Activated CD4-positive, CD25-positive, alpha-beta regulatory T cell (primary cell): ENCODE measurements at places on chromosomes 4 and X.

DNA sequence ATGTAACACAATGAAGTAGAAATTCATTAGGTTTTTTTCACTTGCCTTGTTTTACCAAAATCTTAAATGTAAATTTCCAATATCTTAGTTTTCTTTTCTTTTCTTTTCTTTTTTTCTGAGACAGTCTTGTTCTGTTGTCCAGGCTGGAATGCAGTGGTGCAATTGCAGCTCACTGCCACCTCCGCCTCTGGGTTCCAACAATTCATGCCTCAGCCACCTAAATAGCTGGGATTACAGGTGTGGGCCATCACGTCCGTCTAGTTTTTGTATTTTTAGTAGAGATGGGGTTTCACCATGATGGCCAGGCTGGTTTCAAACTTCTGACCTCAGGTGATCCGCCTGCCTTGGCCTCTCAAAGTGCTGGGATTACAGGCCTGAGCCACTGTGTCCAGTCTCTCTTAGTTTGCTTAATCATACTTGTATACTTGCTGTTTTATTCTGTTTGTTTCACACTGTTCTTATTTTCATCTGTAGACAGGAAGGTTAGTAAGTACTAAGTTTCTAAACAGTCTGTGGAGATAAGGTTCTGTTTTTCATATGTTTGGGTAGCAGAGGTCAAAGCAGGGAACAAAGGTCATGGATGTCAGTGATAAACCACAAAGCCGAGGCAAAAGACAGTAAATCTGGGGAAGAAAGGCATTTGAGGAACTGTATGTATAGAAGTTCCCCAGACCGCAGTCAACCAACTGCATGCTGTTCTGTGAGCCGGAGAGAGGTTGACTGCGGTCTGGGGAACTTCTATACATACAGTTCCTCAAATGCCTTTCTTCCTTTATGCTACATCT, 129.1 kb downstream of the CBR4 start:
- DNase-seq: no peak

- DNase-seq: no peak
Observed at GRCh38 chr4:115159141-115159540, 45.7 kb upstream of the NDST4 start.

DNA sequence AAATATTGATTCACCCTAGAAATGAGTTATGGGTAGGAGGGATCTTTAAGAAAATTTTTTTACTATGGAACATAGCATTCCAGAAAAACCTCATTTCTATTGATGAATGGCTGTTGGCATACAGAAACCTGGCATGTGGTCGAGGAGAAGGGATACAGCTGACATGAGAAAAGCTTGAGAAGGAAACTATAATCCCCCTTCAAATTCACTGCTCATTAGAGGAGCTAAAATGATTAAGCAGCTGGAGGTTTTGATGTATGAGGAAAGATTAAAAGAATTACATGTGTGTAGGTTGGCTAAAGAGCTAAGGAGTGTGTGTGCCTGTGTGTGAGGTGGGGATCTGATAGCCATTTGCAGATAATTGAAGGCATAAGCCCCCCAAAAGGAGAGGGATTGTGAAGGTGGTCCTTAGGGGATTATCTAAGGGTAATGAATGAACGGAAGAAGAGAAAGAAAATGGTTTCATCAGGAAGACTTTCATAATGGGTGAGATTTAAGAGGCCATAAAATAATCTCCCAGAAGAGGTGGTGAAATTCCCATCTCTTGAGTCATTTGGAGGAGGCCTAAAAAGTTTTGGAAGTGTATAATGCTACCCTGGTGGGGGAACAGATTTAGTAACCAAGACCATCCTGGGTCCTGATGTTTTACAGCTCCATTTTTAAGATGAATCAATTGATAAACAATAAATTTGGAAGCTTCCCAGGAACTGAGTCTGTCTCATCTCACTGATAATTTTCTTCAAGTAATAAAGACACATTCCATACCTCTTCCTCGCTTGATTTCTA, 272.0 kb upstream of the HAND2 start:
- DNase-seq: no peak

GRCh38 chr4:23458054-23458453, 431.8 kb downstream of the PPARGC1A start:
- DNase-seq: no peak

GRCh38 chrX:151676196-151676595, 19.1 kb upstream of the PRRG3 start:
- DNase-seq: no peak

DNA sequence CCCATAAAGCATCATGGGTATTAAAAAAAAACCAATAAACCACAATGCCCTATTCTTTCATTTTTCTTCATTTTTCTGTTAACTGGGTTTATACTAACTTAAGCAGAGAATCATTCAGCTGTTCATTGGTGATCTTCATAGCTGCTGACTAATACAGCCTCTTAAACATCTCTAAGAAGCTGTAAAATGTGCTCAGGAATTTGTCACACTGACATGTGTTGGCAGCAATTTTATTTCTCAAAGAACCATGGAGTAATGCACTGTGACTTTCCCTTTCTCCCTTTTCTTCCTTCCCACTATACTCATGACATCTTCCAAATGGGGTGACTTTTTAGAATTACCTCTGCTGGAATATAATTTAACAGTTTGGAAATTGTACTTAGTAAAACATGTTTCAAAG, 315.4 kb downstream of the ANTXR2 start:
- no peak for DNase-seq

GRCh38 chrX:54529151-54529550, 868 bp upstream of the GNL3L start:
- DNase-seq: no peak

DNA sequence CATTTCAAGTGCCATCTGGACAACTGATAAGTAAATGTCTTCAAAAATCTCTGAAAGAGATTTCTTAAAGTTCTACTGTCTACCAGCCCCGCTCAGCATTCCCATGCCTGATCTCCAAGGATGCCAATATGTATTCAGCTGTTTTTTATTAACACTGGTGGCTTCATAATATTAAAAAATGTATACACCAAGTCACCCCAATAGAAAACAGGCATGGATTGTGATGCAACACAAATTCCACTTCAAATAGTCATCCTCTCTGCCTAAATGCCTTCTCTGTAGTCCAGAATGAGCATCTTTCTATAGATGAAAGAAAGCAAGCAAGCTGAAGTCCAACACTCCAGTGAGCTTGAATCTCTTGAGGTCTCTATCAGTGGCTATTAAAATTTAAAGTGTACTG, 152.2 kb upstream of the PPARGC1A start:
- DNase-seq: no peak

DNA sequence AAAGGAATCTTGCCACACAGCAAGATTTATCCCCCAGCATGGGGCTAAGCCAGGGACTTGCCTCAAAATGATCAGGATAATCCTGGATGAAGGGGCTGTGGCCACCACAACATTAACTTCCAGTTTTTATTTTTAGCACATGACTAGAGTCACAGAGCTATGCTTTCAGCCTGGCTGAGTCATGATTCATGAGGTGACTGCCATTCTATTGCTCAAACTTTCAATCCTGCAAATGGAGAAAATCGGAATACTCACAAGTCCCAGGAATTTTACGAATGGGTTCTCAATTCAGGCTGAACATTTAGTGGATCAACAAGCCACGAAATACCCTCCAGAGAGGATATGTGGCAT, 70.7 kb upstream of the HPGD start:
- DNase-seq: no peak

DNA sequence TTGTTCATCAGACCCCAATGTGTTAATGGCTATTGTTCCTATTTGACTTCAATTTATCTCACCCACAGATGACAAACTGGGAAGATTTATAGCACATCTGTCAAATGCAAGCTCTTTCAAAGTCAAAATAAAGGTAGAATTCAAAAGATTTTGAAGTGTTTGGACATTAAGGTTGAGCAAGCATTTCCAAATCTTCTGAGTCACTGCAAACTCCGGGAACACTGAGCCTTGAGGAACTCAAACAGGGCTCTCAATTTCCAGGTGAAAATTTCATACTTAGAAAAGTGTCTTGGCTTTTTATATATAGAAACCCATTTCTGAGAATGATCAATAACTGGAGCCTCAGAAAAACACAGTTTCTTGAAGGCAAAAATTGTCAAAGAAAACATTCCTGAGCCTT, 199.5 kb upstream of the IGFBP7 start:
- no peak for DNase-seq

DNA sequence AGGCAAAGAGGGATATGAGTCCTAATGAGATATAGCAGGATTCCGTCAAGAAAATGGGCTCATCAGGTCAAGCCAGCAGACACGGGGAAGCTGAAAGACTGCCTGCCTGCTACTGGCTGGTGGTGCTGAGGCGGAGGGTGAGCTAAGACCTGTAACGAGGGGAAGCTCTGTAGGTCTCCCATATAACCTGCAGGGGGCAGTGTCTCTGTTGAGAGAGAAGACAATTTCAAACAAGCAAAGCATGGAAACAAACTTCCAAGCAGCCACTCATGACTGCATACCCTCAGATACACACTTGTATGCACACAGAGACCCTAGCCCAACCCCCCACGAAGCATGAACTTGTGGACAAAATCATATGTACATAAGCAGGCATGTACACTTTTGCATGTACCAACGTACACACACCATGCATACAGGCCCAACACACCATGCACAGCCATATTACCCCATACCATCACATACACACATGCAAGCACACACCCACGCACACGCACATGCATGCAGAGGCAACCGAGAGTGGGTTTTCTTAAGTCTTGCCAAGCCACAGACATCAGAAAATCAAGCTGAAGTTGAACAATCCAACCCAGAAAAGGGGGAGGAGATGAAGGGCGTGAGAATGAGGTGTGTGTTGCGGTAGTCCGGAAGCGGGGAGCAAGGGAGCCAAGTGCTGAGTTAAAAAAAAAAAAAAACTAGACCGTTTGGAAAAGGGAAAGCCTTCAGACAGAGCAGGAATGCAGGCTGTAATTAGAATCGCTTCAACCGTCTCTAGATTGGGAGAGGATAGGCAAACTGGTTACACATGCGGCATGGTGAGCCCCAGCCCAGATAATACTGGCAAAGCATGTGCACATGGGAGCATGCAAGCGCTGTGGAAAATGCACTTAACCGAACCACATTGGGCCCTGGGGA, 71.0 kb downstream of the PJA1 start:
- no peak for DNase-seq

DNA sequence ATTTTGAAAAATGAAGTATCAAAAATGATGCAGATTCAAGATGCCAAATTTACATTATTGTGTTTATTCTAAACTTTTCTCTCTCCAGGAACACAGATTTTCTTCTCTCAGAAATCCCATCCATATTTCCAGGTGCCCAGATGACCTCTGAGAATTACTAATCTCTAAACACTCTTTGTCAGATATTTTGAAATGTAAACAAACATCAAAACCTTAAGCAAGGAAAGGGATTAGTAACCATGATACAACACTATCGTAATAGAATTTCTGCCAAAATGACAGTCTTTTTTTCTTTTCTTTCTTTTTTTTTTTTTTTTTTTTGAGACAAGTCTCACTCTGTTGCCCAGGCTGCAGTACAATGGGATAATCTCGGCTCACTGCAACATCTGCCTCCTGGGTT, 76.7 kb downstream of the PDS5A start:
- no peak for DNase-seq

- no peak for DNase-seq
Observed at GRCh38 chr4:81827577-81828202, 356.0 kb upstream of the RASGEF1B start.

- DNase-seq: no peak
Observed at GRCh38 chr4:2933566-2934076, 29.6 kb downstream of the NOP14 start.

DNA sequence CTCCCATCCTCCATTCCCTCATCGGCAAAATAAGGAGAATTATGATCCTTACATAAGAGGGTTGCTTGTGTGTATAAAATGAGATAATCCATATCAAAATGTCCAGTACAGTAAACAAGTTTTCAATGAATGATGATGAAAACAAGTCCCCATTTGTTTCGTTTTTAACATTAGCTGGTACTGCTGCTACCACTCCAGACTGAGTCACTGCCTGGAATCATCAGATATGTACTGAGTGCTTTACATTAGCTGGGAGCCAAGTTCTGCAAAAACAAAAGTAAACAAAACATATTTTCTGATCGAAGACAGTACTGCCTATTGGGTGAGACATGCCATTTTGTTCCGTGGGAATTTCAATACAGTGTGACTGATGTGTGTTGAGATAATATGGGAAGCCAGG, 123.2 kb upstream of the IGFBP7 start:
- no peak for DNase-seq

GRCh38 chr4:5796976-5797375, 86.0 kb downstream of the EVC start:
- DNase-seq: no peak

- DNase-seq: no peak
Observed at GRCh38 chr4:138669479-138670315, 345.9 kb upstream of the NOCT start.

DNA sequence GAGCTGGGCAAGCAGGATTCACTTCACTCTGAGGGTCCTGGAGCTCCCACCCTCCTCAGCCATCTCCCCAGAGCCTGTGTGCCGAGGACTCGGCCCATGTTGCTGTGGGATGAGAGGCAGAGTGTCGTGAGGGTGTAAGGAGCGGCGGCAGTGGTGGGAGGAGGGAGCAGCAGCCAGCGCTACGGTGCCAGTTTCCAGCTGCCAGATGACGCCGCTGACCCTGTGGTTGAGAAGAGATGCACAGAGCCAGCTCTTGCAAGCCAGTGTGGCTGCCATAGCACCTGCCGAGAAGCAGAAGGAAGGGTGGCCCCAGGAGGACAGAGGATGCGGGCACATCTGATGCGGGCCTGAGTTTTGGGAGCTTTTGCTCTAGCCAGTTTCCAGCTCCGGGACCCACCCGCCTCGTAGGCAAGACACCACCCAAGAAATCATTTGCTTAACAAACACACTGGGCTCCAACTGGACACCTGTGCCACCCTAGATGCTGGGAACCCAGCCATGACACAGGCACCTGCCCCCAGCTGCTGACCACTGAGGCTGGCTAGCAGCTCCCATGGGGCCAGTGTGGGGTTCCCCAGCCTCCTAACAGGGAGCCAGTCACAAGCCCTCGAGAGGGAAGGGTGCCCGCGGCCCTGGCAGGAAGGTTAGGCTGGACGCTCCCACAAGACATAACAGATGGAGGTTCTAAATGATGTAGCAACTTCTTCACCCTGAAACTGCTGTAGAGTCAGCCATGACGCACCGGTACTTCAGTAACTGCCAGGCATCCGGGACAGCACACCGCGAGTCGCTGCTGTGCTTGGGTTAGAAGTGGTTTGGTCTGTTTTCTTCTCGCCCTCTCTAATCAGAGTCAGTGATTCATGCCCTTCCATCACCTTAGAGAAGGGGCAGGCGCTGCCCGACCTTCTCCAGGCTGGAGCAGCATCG, 8.9 kb downstream of the MSANTD1 start:
- DNase-seq: no peak

DNA sequence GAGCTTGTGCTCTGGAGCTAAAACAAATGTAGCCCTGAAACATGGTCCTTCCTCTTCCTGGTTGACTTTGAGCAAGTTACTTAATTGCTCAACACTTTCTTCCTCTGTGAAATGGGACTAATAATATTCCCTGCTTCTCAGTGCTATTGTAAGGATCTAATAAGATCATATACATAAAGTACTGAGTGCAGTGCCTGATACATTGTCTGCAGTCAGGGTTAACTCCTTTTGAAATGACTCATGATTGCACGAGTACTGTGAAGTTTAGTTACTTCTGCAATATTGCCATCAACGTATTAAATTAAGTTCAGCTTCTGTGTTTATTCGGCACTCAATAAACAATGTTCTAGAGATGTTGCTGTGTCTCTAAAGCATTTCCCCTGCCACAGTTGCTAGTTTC, 91.8 kb upstream of the HPRT1 start:
- no peak for DNase-seq

GRCh38 chr4:169282429-169283113, 11.8 kb upstream of the SH3RF1 start:
- DNase-seq: no peak
